ENCODE measurements at places on chromosomes 3 and 15.

- DNase-seq: no peak
Observed at GRCh38 chr15:51111061-51111460, 16.4 kb upstream of the TNFAIP8L3 start.

DNA sequence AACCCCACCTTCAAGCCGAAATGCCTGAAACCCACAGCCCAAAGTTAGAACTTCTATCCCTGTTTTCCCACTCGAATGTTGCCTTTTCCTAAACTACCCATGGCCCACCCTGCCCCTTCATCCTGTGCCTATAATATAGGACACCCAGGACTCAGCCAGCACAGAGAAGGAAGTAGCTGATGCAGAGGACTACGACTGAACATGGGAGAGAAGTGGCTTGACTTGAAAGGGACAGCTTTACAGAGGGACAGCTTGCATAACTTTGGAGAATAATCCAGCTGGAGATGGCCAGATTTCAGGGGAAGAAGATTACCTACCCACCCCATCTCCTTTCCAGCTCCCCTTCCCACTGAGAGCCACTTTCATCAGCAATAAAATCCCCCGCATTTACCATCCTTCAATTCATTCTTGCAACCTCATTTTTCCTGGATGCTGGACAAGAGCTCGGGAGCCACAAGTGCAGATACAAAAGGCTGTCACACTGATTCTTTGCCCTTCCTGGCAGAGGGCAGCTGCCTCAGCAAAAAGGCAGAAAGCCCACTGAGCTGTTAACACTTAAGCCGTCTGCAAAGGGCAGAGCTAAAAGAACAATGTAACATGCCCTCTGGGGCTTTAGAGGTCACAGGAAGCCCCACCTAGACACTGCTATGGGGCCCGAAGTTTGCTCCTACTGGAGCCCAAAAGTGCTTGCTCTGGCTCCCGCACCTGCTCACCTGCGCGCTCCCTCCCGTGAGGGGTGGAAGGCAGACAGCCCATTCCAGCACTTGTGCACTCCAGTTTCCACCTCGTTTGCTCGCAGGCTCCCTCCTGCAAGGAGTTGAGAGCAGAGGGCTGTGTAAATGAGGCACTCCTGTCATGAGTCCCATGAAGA lies 224.0 kb downstream of the TBC1D5 start:
- no peak for DNase-seq

GRCh38 chr3:144343777-144344176 lies 372.2 kb downstream of the DIPK2A start:
- no peak for DNase-seq

GRCh38 chr15:88716543-88717381 lies 77.9 kb downstream of the ISG20 start:
- no peak for DNase-seq

GRCh38 chr3:128932516-128933212 lies 53.2 kb downstream of the ACAD9 start:
- no peak for DNase-seq

DNA sequence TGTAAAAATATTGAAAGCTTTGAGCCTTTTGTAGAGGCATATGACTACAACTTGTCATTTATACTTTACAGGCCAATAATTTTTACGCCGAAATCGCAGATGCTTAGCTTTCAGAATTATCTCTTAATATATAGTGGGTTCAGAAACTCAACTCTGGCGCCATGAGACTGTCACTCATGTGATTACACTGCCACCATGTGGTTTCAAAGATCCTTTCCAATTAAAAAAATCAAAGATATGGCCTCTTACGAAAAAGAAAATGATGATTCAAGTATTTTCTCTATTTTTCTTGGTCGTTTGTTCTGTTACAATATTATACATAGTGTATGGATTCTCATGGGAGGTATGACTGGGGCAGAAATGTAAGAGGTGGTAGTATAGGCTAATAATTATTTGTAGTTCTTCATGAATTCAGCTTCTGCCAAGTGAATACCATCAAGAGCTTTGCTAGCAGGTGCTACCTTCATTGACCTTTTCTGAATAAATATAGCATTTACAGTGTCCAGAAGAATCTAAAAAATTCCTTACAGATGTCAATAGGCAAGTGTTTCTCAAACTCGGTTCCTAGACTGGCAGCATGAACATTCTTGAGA lies 751.7 kb upstream of the GOLIM4 start:
- no peak for DNase-seq

GRCh38 chr3:135806317-135806716 lies 159.2 kb upstream of the PPP2R3A start:
- DNase-seq: no peak

- DNase-seq: no peak
Observed at GRCh38 chr3:22836131-22836530, 367.0 kb upstream of the UBE2E2 start.

DNA sequence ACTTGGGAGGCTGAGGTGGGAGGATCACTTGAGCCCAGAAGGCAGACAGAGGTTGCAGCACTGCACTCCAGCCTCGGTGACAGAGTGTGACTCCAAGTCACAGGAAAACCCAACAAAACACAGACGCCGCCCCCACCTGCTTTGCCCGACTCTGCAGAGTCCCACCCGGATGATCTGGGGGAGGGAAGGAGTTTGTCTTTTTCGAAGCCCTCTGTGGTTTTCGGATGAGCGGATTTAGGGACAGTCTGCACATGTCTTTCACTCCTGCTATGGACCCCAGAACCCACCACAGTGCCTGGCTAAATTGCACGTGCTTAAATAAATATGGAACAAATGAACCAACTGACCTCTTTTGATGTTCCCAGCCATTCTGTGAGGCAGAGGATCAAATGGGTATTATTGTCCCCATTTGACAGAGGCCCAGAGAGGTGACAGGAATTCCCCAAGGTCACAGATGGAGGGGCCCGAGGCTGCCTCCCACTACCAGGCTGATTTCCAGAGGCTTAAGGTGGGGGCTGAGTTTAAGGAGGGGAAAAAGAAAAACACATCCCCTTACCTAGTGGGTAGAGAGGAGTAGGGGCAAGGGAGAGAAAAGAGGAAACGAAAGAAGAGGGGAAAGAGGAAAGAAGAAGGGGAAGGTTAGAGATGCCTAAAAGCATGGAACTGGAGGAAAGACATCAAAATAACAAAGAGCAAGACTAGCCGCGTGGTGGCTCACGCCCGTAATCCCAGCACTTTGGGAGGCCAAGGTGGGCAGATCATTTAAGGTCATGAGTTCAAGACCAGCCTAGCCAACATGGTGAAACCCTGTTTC lies 59.4 kb upstream of the TFRC start:
- no peak for DNase-seq

- no peak for DNase-seq
Observed at GRCh38 chr3:43919029-43919428, 228.3 kb downstream of the ABHD5 start.

- DNase-seq: no peak
Observed at GRCh38 chr3:7393944-7394605, 533.2 kb downstream of the GRM7 start.

DNA sequence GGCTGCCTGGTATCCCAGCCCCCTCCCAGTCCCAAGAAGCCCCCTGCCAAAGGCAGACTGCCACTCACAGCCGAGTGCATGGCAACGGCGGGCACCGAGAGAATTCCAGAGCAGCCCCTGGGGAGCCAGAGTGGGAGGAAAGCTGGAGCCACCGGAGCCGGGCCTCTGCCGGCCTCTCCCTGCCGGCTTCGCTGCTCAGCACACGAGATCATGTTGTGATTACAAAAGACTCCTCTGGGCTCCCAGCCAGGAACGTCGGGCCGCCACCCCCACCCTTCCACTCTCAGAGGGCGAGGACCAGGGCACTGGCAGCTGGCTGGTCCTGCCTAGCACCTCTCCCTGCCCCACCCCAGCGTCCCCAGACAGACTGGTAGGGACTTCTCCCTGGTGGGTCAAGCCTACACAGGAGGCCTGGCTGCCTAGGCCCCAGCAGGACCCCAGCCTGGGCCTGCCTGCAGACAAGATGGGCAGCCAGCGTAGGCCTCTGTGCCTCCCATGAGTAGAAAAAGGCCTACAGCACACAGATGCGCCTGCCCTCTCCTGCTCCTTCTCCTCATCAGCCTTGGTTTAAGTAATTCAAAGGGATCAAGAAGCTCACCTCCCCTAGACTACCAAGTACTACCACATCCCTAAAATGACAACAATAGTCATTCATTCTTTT lies at the start of gene CCDC9B:
CCDC9B (minus strand) TSS at position 200 of the 661 bp plus-strand sequence; CDS start at position 80, 120 bp downstream.
- no peak for DNase-seq

GRCh38 chr3:172258624-172259023 lies 189.6 kb downstream of the GHSR start:
- no peak for DNase-seq

DNA sequence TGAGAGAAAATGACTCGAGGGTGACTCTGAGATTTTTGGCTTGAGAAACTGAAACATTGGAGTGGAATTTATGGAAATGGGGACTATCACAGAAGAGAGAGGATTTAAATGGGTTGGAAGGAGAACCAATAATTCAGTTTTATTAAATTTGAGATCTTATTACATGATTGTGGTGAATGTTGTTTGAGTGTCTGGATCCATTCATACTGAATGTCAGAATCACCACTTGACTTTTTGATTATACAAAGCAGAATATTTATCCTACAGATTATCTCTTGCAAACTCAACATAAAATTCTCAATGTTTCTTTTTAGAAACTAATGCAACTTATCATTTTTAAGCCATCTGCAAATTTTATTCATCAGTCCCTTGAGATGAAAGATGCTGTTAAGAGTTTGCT lies 332.8 kb downstream of the CNTN3 start:
- DNase-seq: no peak

DNA sequence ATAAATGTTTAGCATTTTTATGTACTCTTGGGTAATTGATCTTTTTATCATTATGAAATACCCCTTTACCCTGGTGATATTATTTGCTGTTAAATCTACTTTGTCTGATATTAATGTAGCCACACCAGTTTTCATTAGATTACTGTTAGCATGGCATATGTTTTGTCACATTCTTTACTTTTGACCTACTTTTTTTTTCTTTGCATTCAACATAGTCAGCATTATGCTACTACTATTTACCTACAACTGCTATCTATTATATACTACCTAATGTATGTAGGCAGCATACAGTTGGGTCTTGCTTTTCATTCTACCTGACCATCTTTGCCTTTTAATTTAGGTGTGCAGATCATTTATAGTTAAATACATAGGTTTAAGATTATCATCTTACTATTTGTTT lies 1429.6 kb upstream of the ALCAM start:
- no peak for DNase-seq

- no peak for DNase-seq
Observed at GRCh38 chr3:128794067-128794768, 68.2 kb downstream of the RAB7A start.

DNA sequence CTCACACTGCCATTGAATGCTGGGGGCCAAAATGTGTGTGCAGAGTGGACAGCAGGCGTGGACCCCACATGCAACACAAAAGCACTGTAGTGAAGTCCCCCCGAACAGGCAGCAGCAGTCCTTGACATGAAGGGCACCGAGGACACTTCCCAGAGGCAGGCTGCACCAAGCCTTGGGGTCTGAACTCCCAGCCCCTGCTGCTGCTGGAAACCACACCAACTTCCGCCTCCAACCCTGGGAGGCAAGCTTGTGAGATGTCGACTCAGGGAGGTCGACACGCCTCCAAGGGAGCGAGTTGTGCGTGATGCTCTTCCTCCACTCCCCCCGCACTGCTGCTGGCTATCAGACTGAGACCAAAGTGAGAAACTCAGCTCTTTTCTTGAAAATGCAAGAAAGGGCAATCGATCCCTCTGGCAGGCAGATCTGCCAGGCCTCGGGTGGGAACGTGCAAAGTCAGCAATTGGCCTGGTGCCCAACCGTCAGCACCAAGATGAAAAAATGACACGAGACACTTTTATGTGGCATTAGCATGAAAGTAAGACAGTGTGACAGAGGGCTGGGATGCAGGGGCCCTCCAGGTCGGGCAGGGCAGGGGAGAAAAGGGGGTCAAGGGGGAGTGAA lies 43.6 kb downstream of the WHAMM start:
- no peak for DNase-seq

DNA sequence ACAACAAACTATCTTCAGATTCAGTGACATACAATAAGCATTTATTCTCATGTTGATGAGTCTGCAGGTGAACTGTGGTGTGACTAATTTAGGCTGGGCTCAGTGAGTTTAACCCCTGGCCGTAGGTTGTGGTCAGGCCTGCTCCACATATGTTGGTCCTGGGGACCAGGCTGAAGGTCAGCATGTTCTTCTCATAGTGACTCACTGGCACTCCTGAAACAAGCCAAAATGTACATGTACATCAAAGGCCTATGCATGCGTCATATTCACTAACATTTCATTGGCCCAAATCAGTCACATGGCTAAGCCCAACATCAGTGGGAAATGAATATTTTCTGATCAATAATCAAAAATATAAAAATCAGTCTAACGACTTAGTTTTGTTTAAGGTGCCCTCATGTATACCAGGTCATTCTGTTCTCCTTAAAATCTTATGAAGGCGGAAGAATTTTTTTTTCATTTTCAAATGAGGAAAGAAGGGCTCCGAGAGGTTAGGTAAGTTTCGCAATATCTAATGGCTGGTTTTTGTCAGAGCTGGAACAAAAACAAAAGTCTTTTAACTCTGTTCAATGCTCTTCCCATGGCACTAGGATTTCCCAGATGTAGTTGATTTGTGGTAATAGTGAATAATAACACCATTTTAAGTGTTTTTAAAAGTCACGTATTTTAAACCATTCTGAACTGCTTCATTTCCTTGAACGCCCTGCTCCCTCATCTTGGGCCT lies 148.5 kb downstream of the MFSD1 start:
- no peak for DNase-seq

DNA sequence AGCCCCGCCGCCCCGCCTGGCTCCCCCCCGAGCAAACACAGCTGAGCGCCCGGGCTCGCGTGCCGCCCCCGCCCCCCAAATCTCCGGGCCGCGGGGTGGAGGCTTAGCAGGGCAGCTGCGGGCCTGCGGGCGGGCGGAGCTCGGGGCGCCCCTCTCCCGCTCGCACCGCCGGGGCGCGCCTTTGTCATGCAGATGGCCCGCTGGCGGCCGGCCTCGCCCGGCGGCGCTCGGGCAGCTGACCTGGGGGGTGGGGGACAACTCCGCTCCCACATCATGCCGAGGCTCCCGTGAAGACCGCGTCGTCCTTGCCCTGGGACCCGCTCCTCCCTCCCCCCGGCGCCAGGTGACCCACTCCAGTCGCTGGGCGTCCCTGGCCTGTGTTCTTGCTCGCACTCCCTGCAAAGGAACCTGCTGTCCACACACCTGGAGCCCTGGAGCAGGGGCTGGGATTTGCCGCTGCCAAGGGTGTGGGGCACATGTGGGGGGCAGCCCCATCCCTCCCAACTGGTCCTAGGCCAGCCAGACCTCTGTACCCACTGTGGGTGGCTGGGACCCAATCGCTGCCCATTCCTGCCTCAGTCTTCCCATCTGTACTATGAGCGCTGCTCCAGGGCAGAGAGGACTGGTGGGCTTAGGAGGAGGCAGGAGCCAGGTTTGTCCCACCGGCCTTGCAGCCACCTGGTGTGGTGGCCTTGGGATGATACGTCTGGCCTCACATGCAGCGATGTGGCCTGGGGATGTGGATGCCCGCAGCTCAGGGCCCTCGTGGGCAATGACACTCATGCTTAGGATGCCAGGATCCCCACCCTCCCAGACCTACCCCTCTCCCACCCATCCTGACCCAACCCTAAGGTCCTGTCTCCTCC lies 33.5 kb downstream of the DNAJB8 start:
- no peak for DNase-seq

GRCh38 chr15:61479613-61480012 lies 250.5 kb upstream of the RORA start:
- DNase-seq: no peak

GRCh38 chr3:31129241-31129640 lies 234.8 kb upstream of the GADL1 start:
- DNase-seq: no peak
